ENCODE measurements at places on chromosomes 2 and 18.

- DNase-seq, result no peak
Observed at GRCh38 chr2:239913636-239914417, 111.3 kb downstream of the NDUFA10 start.

- DNase-seq, result no peak
Observed at GRCh38 chr18:41842886-41843285, 112.1 kb upstream of the PIK3C3 start.

DNA sequence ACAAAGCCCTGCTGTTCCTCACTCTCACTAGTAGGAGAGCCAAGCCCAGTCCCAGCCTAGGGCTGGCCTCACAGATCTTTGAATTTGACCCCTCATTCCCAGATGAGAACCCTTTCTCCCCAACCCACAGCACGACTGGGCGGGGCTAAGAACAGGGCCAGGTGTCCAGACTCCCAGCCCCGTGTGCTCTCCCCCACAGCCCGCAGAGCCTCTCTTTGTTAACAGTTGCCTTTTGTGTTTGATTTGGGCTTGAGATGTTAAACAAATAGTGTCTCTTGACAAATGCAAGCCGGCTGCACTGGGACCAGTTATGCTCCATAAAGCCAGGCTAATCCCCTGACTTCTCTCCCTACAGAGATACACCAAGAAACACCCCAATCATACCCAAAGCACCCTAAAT lies 4.7 kb upstream of the KCNK3 start:
- no peak for DNase-seq

DNA sequence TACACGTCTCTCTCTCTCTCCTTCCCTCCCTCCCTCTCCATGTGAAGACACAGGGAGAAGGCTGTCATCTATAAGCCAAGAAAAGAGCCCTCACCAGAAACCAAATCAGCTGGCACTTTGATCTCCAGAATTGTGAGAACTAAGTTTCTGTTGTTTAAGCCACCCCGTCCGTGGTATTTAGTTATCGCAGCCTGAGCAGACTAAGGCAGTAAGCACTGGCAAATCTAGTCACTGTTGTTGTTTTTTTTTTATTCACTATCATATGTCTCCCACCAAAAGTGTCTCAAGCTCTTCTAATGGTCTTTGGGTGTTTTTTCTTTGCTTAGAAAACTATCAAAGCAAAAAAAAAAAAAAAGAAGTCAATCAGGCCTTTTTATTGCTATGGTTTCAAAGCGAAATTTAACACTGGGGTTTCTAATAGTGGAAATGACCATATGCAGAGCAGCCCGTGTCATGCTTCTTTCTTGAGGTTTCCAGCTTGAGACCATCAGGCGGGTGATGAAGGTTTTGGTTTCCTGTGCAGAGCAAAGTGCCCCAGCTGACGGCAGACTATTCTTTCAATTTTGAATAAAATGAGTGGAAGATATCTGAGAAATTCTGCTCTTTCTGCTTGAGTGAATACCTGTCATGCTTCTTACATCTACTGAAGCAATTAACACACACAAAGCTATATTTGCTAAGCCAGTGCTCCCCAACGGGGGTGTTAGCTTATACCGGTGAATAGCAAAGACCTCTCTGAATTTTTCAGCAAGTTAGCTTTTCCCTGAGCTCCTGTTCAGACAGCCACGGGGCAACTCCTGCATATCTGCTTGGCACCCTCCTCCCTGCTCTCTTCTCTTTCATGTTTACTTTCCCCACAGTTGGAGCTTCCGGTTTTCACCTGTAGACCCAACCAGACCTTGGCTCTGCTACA lies 394.1 kb upstream of the ATP5MC3 start:
- no peak for DNase-seq

DNA sequence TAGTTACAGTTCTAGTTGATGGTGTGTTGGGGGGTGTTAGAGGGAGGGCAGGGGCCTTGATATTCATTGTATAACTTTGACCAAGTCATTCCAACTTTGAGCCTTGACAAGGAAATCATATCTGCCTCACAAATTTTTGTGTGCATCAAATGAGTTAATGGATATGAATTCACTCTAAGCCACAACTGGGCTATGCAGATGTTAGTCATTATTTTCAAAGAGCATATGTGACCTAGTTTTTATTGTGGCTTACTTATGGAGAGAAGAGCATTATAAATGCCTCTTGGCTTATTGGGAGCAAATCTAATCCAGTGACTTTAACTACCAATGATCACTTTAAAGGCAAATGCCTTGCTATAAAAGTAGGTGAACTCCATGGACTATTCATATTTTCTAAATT lies 250.2 kb downstream of the LPIN1 start:
- no peak for DNase-seq

GRCh38 chr2:4942441-4942840 lies 749.7 kb upstream of the SOX11 start:
- DNase-seq, result no peak

DNA sequence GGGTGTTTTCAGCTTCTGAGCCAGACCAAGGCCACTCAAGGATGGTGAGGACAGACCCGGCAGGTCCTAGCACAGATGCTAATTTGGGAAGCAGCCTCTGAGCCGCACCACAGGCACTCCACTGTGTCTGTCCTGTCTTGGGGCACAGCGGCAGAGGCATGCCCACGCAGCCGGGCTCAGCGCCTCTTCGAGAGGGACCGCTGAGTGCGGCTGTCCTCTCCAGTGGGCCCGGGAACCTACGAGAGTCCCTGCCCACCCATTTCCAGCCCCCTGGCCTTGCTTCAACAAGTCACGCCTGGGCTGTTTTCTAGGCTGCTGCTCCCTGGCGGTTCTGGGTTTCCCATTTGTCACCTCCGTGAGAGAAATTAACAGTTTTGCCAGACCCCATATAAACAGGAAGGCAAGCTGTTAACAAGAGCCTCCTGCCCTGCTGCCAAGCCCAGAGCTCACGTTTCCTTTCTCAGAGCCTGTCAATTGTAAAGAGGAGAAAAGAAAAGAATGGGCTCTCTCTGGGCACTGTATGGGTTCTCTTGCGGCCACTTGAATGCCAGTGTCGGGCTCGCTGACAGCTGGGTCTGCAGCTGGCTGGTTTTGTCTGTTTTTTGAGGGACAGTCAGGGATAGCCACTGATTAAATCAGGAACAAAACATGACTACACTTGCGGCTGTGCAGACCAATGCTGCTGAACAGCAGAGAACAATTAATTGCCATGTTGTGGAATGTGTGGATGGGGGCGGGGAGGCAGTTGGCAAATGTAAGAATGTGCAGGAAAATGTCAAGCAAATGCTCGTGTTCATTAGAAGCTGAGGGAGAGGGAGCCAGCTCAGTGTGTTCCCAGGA lies 30.6 kb downstream of the TMEM17 start:
- DNase-seq, result no peak

DNA sequence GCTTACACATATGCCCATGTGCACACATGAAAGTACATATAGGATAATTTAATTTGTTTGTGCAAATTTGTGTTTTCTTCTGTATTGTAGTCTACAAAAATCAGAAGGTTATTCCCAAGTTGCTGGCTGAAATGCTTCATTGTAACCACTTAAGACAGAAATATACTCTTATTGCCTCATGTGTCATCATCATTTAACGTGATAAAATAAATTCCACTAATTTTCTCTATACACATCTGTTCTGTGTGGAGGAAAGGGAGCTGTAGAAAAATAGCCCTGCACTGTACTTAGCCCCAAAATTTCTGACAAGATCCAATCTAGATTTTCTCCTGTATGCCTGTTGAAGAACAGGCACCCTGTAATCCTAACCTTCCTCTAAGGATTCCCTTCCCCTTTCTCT lies 20.4 kb upstream of the NR4A2 start:
- DNase-seq, result no peak

DNA sequence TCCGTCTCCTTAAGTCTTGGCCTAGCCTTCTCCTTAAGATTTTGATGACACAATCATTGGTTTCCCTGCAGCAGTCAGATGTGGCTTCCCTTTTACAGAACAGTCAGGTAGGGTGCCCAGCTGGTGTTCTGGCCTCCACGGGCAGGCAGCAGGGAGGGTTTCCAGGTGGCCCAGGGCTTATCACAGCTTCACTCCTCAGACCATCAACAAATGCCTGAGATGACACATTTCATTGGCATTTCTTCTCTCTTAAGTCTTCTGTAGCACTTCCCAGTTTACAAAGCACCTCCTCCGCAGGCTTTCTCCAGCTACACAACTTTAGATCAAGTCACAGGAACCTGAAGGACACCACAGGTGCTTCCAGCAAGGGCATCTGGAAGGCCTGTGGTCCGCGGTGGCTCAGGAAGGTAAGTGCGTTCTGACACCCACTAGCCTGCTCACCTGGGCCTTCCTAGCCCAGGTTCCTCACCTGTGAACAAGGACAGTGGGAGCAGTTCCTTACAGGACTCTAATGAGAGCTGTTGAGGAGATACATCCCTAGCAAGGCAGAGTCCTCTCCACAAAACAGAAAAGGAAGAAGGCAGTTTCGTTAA lies 37.6 kb downstream of the PTPN18 start:
- peak; percentile 1 for DNase-seq

GRCh38 chr2:172596776-172597175 lies 40.9 kb downstream of the PDK1 start:
- no peak for DNase-seq

DNA sequence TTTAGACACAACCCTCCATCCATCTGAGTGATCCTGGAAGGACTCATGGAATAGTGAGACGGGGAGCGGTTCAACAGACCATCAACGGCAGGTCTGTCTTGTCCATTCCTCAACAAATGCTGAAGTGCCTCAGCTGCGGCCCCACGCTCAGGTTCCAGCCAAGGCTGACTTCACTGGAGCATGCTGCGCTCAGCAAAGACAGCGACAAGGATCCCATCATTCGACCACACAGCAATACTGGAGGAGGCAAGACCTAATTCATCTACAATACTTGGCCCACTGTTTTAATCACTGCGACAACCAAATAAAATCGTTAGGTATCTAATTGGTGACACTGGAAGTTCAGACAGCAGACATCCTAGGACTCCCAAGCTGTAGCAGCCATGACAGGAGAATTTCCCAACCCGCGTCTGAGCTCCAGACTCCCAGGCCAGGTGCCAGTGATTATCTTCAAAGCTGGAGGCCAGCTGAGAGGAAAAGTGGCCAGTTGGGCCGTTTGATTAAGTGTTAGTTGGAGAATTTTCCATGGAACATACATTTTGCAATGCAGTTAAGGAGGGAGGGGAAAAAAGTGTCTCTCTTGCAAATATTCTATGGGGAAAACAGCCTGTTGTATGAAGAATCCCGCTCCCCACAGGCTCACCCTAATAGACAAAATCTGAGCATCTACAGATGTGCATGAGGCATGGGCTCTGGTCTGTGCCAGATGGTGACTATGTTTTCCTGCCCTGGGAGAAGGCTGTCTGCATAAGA lies 92.5 kb upstream of the SLC35G4 start:
- no peak for DNase-seq

DNA sequence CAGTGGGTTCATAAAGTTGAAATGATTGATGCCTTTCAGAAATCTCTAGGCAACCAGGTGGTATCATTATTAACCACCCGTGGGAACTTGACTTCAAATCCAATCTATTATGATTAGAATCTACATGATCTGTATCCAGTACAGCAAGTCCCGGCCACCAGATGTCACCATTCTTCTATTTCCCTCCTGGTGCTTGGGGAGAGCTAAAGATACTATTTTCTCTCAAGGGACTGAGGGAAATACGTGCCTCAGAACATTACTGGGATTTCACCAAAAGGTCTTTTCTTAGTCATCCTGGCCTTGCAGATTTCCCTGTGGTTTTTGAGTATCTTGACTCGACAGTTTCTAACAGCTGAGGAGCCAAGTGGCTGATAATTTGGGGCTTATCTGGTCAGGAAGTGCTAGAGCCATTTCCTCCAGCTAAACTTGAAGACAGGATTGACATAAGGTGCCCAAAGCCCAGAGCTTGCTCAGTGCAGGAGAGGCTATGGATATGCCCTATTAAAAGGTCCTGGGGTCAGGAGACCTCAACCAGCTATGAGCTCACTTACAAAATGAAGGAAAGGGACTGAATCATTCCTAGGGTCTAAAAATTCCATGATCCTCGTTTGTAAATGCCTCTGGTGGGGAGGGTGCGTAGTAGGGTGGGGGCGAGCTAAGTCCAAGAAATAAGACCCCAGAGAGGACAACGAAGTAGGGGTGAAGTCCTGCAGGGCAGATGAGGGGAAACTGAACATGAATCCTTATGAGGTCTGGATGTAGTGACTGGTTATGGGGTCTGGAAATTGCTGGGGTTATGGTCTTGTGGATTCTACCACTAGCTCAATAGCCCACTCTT lies 135.4 kb upstream of the MGAT5 start:
- DNase-seq, result peak; percentile 72

DNA sequence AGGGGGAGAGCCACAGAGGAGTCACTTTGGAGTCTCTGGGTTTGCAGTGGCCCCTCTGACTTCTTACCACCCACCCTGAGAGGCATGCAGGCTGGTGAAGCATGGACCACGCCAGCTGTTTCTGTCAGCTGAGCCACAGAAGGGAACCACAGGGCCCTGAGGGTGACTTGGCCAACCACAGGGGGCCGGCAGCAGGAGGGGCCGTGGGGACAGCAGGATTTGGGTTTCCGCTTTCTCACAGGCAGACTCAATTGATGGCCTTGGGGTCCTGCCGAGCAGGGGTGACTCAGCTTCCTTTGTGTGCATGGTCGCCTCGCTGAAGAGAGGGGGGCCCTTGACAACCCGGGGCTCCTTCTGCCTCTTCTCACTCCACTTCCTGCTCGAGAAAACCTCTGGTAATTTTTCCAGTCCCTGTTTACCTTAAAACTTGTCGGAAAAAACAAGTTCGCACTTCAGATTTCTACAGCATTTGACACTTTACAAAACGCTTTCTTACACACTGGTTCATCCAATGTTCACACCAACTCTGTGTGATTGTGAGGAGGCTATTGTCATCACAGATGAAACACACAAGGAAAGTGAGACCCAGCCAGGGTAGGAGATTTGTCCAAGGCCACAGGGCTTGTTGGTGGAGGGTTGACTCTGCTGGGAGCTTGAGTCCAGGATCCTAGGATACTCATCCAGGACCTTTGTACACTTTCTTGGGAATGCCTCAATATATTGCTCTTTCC lies 311.2 kb downstream of the LPIN1 start:
- DNase-seq, result peak; percentile 54

- no peak for DNase-seq
Observed at GRCh38 chr2:224178056-224178455, 139.0 kb upstream of the SERPINE2 start.

DNA sequence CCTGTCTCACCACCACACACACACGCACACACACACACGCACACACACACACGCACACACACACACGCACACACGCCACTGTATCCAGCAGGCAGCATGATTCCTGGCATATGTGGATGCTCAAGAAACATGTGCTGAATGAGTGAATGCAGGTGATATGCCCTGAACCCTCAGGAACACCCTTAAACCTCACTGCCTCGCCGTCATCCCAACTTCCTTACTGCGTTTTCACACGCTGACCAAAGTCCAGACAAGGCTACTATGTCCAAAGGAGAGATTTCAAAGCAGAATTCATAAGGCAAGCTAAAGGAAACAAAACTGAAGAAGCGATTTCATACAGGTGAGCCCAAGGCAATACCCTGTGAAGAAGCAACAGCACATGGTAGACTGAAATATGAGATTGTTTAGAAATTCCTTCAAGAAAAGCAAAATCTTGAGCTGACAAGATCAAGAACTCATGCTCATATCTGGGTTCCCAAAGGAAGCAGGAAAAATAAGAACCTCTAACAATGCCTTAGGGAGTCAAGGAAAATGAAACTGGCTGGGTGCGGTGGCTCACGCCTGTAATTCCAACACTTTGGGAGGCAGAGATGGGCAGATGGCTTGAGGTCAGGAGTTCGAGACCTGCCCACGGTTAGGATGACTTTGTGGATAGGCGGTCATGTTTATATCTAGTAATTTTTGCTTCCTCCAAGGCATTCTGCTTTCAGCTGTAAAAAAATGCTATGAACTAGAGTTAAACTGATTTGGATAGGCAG lies 69.1 kb downstream of the TNFRSF11A start:
- no peak for DNase-seq

Data from germinal center (tissue), 1 donor.